Dermis lymphatic vessel endothelial cell (primary cell): ENCODE measurements at places on chromosomes 12 and 14. TPM values are rescaled to one million over a fixed set of nuclear protein-coding genes. Genes with fewer than 3 reads are reported as not detected.

Gene PSEN1
- 42.6 and 46.1 TPM in 2 replicates for total RNA-seq

Gene HVCN1
- total RNA-seq: 4.9 and 5.6 TPM in 2 replicates

Gene LRRC43
- total RNA-seq: 0.26 and 0.98 TPM in 2 replicates

Gene FGD6
- total RNA-seq: 17.6 and 23.1 TPM in 2 replicates

Gene CCDC85C
- 4.3 and 6.6 TPM in 2 replicates for total RNA-seq

Gene C12orf56
- total RNA-seq: not detected in 2 replicates

Gene CCDC92
- total RNA-seq: 5.4 and 6.0 TPM in 2 replicates

Gene LGALS3
- total RNA-seq: 82.6 and 115 TPM in 2 replicates

Gene RILPL1
- 3.6 and 4.7 TPM in 2 replicates for total RNA-seq
